Activated naive CD4-positive, alpha-beta T cell treated with Interleukin-2 at 50 U/mL for 16 hours (primary cell): ENCODE measurements at places on chromosomes 5 and 9.

DNA sequence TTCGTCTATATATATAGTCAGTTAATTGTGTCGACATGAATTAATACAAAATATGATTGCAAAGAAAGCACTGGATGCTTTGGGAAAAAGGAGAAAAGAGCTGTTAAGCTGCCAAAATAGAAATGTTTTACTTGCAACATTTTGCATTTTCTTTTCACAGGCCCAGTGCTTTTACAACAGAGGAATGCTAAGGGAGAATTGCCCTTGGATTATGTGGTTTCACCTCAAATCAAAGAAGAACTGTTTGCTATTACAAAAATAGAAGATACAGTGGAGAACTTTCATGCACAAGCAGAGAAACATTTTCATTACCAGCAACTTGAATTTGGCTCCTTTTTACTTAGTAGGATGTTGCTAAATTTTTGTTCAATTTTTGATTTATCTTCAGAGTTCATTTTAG lies 76.2 kb downstream of the SLF1 start:
- DNase-seq: no peak

- DNase-seq: no peak
These were observed 125.3 kb upstream of the IQGAP2 start for GRCh38 chr5:76277736-76278135.

DNA sequence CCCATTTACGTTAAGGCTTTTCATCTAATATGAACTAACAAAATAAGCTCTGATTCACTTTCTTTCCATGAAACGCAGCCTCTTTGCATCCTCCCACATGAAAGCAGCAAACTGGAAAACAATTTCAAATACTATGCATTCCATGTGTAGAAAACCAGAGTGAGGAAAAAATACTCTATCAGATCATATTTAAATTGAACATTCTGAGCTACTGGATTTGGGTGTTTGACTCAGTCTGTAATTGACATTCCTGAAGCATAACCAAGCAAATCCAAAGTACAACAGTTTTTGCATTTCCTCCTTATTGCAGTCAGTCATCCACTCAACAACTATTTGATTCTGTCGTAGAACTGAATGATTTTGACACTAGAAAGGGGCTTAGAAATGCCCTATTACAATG lies 399.1 kb upstream of the NMUR2 start:
- no peak for DNase-seq

DNA sequence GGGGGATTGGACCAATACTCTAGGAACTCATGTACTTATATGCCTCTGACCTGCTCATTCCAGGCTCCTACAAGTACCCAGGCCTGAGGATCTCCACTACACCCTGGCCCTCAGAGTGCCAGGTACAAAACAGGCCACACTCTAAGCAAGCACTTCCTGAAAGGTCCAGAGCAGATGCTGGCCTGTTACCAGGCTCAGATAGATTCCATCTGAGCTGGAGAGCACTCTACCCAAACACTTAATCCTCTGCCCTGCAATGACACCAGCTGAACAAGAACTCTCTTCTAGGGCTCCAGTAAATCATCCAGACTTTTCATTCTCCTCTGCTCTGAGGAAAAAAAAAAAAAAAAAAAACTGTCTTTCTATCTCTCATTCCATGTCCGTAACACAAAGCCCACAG lies 2.9 kb downstream of the P4HA2 start:
- no peak for DNase-seq

DNA sequence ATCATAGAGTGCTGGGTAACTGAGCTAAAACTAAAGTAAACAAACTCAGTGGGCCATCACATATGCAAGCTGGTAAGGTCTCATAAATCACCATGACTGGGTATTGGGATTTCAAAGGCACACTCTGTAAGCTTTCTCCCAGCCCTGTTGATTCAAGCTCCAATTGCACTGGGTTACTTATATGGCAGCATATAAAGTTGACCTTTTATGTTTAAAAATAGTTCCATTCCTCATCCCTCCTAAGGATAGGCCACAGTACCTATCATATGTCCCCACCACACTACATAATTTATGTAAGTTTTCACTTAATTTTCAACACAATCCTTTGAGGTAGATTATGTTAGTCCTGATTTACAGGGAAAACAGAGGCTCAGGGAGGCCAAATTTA lies 438.4 kb downstream of the RAB3C start:
- DNase-seq: no peak

- DNase-seq: no peak
These were observed 39.8 kb upstream of the CCDC112 start for GRCh38 chr5:115336201-115336720.

GRCh38 chr5:98144116-98144515 lies 629.3 kb upstream of the RGMB start:
- DNase-seq: no peak

- DNase-seq: no peak
These were observed 6.2 kb downstream of the SLC45A2 start for GRCh38 chr5:33978306-33978705.

DNA sequence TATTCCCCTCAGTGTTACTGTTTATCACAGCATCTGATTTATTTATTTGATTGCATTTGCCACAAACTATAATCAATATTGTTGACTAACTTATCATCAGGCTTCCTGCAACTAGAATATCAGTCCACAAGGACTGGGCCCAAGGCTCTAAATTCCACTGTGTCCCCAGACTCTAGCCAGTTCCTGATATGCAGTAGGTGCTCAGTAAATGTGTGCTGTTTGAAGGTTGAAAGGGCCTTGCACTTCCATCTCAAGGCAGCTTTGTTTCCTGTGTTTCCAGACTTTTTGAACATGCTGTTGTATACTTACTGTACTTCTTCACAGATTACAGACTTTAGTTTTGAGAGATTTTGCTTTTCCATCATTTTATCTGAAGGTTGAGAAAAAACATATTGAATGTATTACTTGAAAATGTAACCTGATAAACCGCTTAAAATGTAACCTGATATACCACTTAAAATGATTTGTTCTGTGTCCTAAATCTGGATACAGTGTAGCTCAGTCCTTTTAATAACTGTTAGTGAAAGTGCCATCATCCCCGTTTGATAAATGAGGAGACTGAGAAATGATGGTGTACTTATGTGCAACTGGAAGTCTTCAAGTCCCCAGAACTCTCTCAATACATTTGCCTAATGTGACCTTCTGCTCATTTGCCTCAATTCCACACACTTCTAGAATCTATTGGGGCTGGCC lies 18.7 kb downstream of the KIAA1191 start:
- DNase-seq: no peak

GRCh38 chr5:17257705-17258273 lies 40.4 kb downstream of the BASP1 start:
- DNase-seq: no peak
